ENCODE measurements at places on chromosomes 1 and 21.

GRCh38 chr1:57282411-57282810 is 141.4 kb downstream of the DAB1 start:
- DNase-seq = no peak

GRCh38 chr1:45359882-45360513 is 19.8 kb upstream of the MUTYH start:
- peak; percentile 65 for DNase-seq

DNA sequence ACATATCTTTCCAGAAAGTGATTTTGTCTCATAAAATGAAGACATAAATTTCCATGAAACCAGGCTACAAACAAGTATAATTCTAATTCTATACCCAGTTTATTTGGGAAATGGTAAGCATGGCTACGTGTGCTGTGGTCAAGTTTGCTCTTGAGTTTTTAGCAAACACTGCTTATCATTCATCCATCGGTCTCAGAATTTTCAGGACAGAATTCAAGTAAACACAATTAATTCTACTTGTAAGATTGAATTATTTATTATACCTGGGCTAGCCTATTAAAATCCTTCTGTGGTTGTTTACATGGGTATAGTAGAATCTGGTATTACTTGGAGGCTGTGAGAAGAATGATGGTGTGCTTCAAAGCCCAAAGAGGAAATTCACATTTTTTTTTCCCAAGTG is 68.3 kb downstream of the CHIA start:
- no peak for DNase-seq

DNA sequence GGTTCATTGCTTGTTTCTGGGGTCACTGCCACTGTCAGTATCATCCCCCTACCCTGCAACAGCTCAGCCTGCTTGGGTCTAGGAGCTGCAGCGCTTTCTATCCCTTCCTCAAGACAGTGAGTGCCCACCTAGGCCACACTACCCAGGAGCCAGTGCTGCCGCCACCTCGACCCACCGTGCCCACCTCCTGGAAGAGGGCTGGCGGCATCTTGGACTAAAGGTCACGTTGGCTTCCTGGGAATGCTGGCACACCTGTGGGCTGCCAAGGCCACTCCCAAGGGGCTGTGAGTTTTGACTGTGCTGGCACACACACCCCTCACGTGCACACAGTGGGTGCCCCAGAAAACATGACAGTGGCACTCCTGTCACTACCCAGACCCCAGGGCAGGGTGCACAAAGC is 22.1 kb downstream of the CRYAA start:
- DNase-seq = peak; percentile 8

- no peak for DNase-seq
Observed at GRCh38 chr1:57713501-57713900, 289.6 kb upstream of the DAB1 start.

GRCh38 chr1:214853340-214853739 is 229.2 kb upstream of the KCNK2 start:
- no peak for DNase-seq

GRCh38 chr1:171981303-171981702 is 140.0 kb downstream of the DNM3 start:
- DNase-seq = no peak

DNA sequence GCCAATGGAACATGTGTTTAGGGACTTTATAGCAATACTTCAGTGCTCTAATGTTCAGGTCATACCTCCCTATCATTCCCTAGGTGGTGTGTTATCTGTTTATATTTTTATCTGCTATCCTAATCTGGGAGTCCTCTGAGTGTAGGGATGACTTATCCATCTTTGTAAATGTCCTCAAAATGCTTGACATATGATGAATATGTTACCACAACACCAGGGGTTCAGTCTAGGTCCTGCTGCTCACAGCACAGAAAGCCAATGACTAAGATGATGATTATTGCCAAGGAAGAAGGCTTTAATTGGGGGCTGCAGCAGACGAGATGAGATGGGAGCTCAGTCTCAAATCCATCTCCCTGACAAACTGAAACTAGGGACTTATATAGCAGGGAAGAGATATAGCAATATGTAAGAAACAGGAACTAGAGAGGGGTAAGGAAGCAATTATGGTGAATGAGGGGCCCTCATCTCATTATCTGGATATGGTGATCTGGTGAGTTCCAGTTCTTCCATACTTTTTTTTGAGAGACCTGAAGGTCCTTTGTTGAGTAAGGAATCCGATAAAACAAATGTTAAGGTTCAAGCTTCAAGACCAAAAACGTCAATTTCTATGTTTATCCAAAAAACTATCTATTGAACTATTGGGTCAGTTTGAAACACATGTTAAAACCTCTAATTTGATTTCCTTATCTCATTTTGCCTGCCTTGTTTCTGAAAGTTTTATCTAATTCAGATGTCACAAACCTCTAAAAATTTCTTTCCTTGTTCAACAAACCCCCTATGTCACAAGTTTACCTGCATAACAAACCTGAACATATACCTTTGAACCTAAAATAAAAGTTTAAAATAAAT is 256.7 kb upstream of the CACYBP start:
- no peak for DNase-seq

- no peak for DNase-seq
Observed at GRCh38 chr21:45848331-45848730, 133.2 kb upstream of the COL6A1 start.

GRCh38 chr1:86546787-86547221 is at the start of gene CLCA4:
TSS of gene CLCA4 (plus strand) at chr1:86547078. CDS start at chr1:86547120, 42 bp downstream.
- DNase-seq = no peak

DNA sequence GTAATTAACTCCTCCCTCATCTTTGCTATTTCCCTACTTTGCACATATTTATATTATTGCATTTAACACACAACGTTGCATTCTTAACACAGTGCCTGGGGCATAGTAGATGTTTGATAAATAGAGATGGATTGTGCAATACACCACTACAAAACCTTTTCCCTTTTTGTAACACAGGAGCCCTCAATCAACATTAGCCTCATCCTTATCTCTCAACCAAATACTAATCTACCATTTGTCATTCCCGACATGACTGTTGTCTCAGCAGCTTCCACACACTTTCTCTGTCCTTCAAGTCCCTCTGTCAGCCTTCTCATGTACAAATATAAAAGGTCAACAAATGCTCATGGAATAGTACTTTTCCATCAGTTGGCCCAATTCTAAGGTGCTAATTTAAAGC is 78.9 kb upstream of the KCNK2 start:
- no peak for DNase-seq

GRCh38 chr1:24193046-24193445 is 6.0 kb upstream of the IFNLR1 start:
- DNase-seq = no peak

DNA sequence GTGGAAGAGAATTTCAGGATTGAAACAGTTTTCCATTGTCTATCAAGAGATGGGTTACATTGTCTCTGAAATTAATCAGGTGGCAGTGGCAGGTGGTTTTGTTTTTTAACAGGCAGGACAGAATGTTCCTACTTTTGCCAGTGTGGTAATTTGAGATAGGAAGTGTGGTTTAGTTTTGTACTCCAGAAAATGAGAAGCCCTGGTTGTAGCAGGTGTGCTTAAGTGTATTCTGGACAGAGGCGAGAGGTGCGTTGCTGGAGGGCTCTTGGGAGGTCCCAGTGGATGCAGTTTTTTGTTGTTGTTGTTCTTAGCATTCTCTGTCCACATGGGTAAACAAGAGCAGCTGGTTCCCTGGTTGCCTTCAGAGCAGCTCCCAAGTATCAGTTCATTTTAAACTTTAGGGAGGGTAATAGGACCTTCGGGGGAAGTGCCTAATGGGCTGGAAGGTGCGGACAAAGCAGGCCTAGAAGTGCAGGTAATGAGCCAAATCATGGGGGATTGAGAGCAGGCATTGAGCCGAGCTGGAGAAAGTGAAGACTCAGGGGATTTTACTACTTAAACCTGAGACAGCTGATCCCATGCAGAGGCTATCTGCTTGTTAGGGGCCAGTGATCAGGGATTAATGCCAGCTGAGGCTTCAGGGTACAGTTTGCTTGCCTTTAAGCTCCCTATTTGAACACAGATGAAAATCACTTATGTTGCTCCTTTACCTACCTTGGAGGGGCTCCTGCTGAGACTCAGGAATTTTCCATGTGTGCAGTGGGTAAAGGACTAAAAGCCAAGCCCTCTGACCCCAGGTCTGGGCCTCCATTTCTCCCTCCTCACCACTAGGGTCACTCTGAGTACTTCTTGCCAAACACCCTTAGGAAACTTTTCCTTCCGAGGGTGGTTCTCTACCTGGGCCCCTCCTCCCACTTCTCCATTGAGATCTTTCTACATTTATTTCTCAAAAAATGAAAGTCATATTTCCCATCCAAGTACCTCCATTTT is 6.1 kb downstream of the PFKFB2 start:
- no peak for DNase-seq

- no peak for DNase-seq
Observed at GRCh38 chr1:25628741-25629421, 12.3 kb downstream of the MAN1C1 start.

DNA sequence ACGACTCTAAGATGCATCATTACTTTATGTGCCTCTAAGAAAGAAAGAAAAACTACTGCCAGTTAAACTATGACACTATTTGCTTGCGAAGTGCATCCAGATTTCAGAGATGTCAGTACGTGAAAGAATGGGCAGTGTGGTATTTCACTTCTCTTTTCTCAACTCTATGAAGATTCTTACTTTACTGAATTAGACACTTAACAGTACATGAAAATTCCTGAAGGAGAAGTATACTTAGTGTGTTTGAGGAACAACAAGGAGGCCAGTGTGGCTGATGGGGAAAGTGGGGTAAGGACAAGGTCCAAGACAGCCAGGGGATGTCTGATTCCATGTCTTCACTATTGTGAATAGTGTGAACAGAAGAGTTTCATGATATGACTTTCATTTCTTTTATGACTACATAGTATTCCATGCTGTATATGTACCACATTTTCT is 53.9 kb upstream of the HSD17B7 start:
- no peak for DNase-seq

- peak; percentile 54 for DNase-seq
Observed at GRCh38 chr1:206757524-206758266, 12.9 kb upstream of the IL19 start.

DNA sequence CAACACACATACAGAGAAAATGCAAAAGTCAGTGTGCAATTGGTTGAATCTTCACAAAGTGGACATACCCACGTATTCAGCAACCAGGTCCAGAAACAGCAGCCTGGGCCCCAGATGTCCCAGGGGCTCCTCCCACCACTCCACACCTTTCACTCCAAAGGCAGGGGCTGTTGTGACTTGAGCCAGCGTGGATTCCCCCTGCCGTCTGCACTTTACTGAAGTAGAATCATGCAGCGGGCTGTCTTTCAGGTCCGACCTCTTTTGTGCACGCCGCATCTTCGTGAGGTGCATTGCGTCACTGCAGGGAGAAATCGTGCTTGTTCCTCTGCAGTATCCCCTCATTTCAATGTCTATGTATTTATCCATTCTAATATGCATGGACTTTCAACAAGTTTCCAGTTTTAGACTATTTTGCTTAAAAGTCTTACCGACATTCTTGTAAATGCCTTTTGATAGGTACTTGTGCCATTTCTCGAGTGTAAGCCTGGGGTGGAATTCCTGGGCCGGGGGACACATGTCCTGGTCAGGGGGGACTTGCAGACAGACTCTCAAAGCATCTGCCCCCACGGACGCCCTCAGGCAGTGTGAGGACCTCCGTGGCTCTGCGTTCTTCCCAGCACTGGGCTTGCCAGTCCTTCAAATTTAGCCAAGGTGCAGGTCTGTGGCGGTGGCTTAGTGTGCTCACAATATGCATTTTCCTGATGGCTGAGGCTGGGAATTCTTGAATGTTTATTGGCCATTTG is 29.3 kb upstream of the ACTRT2 start:
- DNase-seq = no peak

DNA sequence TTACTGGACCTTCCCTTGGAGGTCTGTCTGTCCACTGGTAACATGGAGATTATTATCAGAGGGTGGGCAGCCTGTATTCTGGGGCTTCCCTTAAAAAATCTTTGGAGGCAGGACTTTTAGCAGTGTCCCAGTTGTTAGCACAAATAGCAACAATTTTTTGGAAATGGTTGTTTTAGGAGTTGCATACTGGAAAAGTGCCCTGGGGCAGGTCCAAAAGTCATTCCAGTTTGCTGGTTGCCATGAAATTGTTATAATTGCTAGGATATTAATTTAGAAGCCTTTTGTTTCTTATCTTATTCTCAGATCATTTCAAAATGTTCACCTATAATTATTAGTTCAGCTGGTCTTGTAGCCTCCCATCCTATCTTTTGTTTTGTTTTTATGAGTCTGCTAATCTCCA is 71.0 kb downstream of the PTGS2 start:
- no peak for DNase-seq

GRCh38 chr1:160971618-160972056 is 17.0 kb upstream of the ITLN2 start:
- DNase-seq = peak; percentile 55

DNA sequence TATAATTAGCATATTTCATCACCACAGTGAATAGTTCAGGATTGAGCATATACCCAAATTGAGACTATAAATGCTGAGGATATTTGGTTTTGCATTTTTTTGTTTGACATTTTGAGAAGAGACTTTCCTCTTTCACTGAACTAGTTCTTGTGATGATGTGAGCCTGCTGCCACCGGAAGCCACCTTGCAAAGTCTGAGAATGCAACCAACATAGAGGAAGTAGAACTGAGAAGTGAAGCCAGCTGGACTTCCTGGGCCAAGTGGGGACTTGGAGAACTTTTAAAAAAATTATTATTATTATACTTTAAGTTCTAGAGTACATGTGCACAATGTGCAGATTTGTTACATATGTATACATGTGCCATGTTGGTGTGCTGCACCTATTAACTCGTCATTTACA is 102.3 kb downstream of the RPE65 start:
- no peak for DNase-seq

GRCh38 chr21:29637134-29637533 is 302.7 kb downstream of the GRIK1 start:
- no peak for DNase-seq
